ENCODE measurements at places on chromosomes 7 and 10.

- no peak for DNase-seq
These were observed 1211.3 kb downstream of the REEP3 start for GRCh38 chr10:64732372-64732957.

- DNase-seq = no peak
These were observed 139.7 kb downstream of the ATE1 start for GRCh38 chr10:121788115-121788514.

DNA sequence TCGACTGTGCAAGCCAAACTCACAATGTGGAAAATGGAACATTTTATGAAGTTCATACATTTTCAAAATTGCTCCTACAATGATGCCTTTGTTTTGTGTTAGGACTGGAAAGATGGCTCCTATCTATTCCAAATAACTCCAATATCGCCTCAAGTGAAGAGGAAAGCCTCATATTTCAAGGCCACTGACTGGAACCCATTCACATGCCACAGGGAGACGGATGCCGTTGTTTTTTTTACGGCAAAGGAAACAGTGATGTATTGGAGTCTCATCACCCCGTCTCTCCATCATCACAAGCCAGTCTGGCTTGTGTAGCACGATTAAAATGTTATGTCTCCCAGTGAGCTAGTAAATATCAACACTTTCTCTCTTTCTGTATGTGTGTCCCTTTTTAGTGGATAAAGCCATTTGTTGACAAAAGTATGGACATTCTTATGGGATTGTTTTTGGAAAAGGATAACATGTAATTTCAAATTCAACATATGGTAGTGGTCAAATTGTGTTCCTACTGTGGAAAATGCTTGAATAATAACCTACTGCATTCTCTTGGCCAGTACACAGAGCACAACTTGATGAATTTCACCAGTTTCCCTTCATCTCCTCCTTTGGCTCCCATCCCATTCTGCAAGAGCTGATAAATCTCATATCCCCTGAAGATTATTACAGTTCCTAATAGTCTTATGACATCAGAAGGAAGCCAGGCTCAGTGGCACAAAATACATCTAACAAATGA, 109.5 kb upstream of the PITRM1 start:
- no peak for DNase-seq

DNA sequence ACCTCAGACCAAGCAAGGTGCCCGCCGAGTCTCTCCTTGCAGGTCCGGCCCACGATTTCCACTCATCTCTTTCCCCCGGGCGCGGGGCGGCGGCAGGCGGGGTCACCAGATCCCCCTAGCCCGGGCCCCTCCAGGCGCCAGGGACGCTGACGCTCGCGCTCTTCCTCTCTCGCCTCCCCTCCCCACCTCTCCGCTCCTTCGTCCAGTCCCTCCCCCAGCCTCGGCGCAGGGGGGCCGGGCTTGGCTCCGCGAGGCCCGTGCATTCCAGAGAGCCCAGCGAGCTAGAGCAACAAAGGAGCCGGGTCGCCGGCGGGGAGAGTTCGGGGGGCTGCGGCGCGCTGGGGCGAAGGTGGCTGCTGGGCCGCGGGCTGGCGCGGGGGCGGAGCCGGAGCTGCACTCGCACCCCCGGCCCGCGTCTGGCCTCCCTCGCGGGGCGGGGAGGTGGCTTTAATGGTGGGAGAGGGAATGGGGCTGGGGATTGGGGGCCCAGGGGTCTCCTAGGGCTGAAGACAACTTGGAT, at the start of gene SMO:
SMO (plus strand) TSS at position 262 of the 520 bp plus-strand sequence. CDS start 519 bp downstream, outside the sequence.
- no peak for DNase-seq

DNA sequence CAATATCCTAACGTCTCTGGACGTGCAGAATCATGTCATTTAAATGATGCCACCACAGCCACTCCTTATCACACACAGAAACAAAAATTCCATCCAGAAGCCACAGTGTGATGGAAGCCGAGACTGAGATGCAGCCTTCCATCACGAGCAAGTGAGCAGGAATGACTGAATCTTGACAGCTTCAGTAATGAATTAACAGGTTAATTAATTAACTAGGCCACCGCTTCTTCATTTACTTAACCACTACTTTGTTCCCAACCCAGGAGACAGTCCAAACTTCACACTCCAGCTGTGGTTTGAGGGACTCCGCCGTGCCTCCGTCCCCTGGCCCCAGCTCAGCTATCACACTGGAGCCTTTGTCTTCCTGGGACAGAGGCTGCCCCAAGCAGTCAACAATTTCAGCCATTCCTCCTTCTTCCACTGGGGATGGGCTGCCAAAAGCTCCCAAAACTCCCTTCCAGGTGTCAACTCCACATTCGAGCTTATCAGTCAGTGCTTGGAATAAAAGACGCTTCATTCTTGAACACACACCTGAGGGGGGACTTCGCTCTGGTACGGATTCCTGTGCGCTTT, 65.9 kb downstream of the FGFR2 start:
- DNase-seq = no peak

- no peak for DNase-seq
These were observed 63.8 kb downstream of the ATAD1 start for GRCh38 chr10:87753995-87754866.

DNA sequence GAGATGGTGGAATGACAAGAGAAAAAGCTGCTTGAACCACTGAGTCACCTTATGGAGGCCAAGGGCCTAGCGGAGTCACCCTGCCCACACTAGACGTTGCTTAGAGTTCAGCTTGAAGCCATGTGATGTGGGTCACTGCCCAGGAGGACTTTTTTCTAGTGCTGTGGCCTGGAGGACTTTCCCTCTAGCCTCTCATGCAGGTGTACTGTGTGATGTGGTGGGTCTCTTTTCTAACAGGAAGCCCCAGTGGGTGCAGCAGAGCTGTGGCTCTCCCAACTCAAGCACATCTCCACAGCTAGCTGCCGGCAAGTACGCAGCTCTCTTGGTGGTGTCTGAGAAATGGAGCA, 13.6 kb downstream of the POR start:
- DNase-seq = no peak

GRCh38 chr7:141676618-141677017, 25.3 kb downstream of the DENND11 start:
- no peak for DNase-seq

- no peak for DNase-seq
These were observed 26.2 kb upstream of the INPP5A start for GRCh38 chr10:132511121-132512051.

GRCh38 chr7:47026780-47027361, 555.0 kb downstream of the TNS3 start:
- DNase-seq = no peak

DNA sequence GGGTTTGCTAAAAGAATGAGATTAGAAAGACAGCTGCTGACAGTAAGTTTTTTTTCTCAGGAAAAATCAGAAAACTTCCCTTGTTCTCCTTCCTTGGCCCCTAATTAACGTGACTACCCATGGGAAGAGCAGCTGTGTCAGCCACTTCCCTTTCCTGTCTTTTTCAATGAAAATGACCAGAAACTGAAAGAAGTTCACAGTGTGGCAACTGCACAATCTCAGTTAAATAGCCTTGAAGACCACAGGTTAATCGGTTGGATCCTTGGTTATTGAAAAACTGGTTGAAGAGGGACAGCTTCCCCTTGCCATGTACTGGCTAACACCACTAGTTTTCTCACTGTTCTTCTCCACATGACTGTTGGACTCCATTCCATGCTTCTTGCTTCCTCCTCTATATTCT, 148.8 kb upstream of the AGR3 start:
- DNase-seq = no peak

DNA sequence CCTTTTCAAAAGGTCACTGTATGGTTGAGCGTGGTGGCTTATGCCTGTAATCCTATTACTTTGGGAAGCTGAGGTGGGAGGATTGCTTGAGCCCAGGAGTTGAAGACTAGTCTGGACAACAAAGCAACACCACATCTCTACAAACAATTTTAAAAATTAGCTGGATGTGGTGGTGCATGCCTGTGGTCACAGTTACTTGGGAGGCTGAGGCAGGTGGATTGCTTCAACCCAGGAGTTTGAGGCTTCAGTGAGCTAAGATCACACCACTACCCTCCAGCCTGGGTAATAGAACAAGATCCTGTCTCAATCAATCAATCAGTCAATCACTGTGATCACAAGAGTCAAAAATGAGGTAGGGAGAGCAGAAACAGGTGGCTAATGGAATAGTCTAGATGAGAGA, 97.0 kb downstream of the SUGCT start:
- DNase-seq = no peak

GRCh38 chr7:46619723-46620310, 698.7 kb upstream of the IGFBP3 start:
- no peak for DNase-seq

GRCh38 chr7:91608606-91609005, 271.9 kb downstream of the MTERF1 start:
- DNase-seq = no peak

DNA sequence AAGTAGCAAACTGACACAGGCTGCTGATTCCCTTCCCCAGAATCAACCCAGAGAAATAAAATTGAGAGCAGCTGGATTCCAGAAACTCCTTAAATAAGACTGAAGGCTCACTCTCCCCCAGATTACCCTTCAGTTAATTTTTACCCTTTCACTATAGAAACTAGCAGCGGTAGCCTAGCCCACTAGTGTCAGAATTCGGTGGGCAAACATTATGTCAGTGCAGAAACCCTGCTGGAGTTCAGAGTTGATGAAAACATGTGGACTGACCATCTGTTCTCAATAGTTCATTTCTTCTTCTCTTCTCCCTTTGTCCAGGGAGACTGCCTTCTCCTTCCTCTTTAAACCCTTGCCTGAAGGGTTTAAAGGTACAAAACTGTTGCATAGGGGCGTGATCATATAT, 100.1 kb downstream of the PODXL start:
- DNase-seq = no peak

DNA sequence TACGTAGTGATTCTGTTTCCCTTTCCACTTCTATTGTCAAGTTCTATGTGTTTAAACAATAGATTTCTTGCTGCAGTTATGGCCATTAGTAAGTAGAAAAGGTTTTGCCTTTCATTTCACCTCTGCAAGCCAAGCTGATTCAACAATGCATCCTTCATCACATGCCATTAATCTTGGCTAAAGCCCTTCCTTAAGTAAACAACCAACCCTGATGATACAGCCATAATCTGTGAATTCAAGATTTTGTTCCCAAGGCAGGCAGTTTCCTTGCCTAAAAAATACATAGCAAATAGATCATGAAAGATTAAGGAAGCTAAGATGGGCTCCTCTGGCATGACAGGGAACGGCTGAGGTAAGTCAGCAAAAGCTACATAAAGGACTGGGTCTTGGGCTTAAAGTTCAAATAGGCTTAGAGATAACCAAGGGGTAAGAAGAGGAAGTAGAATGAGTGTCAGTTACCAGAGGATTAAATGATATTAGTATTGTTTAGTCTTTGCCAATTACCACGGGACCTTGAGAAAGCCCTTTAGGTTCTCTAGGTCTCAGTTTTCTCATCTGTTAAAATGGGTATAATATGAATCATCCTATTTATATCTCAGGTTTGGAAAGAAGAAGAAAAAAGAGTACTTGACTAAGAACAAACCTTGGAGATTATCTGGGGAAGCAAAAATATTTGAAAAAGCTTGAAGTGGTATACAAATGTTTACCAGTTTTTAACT, 35.9 kb upstream of the ANK3 start:
- DNase-seq = no peak

DNA sequence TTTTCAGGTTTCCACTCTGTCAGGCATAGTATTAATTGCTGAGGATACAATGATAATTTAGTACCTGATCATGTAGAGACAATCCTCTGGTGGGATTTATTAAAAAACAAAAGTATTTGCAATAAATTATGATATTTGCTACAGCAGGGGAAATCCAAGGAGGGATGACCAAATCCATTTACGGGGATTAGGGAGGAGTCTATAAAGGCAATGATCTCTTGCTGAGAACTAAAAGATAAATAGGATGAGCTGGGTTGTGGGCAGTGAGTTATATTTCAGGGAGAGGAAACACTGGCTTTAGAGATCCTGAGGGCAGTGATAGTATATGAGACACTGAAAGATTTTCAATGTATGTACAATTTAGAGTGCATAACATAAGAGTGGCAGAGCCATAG, 305.5 kb downstream of the GPR37 start:
- DNase-seq = no peak

DNA sequence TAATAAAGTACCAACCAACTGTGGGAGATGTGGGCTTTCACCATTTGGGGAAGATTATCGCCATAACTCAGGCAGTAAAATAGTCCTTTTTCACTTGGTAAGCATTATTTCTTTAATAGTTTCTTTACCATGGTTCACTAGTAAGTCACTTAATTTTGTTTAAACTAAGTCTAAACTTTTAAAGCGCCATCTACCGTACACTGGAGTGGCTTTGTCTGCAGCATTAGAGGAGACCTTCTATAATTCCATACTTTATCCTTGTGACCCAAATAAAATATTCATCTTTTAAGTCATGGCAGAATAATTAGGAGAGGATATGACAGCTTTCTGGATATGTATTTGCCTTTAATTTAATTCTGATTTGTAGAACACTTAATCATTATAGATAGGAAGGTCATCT, 468.0 kb downstream of the MAGI2 start:
- DNase-seq = no peak

DNA sequence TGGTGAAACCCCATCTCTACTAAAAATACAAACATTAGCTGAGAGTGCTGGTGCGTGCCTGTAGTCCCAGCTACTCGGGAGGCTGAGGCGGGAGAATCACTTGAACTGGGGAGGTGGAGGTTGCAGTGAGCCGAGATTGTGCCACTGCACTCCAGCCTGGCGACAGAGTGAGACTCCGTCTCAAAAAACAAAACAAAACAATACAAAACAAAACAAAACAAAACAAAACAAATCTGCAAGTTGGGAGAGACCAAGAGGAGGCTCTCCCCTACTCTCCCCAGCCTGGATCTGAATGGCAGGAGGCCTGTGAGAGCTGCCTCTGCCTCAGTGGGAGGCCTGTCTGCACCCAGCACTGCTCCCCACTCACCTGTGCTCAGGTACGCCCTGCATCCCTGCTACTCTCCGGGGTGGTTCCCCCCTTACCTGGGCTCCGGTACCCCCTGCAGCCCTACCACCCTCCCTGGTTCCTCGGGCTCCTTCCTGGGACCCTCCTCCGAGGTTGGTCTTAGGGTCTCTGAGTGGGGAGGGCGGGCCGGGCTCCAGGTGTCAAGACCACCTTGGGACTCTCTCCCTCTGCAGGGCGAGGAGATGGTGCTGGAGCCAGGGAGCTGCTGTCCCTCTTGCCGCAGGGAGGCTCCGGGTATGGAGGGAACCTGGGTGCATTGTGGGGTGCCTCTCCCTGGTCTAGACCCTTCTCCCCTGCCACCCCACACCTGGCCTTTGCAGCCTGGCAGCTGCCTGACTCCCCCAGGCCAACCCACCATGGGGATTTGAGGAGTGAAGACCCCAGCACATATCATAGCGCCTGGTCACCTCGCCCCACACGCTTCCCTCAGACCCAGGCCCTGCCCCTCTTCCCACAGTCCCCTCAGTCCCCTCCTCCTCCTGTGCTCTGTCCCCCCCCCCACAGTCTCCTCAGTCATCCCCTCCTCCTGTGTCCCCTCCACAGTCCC, 9.5 kb upstream of the ZNF862 start:
- no peak for DNase-seq

DNA sequence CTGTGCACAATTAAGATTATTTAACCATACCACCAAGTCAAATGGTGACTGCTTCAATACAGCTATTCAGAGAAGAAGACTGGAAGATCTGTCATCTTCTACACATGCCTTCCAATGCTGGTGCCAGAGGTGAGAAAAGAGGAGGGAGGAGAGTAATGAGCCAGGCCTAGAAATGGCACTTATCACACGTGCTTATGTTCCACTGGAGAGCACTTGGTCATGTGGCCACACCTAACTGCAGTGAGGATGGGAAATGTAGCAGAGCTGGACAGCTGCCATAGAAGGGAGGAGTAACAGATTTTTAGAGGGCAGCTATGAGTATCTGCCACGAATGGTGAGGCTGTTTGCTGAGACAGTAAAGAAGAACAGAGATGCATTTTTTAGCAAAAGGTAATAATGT, 77.1 kb downstream of the MPLKIP start:
- no peak for DNase-seq

GRCh38 chr7:47570649-47571050, 11.3 kb downstream of the TNS3 start:
- DNase-seq = no peak
